MCF 10A (cell line): ENCODE measurements at places on chromosomes 5 and 9. TPM values are rescaled to one million over a fixed set of nuclear protein-coding genes. Genes with fewer than 3 reads are reported as not detected.
A peak's percentile ranks its signal among the peaks of the same experiment; 100 is the strongest.

Gene PCDHGB3
- 0.33 and 0.56 TPM in 2 replicates for total RNA-seq

Gene TRPM6
- total RNA-seq: 0.22 TPM in 1 of 2 replicates, not detected in the other

Gene SQSTM1
- 612 and 1,251 TPM in 2 replicates for total RNA-seq

Gene OBP2A
- not detected in 2 replicates for total RNA-seq

Gene FOXD4L4
- 0.93 and 1.2 TPM in 2 replicates for total RNA-seq

Gene CD274
- total RNA-seq: 1.9 and 2.6 TPM in 2 replicates

DNA sequence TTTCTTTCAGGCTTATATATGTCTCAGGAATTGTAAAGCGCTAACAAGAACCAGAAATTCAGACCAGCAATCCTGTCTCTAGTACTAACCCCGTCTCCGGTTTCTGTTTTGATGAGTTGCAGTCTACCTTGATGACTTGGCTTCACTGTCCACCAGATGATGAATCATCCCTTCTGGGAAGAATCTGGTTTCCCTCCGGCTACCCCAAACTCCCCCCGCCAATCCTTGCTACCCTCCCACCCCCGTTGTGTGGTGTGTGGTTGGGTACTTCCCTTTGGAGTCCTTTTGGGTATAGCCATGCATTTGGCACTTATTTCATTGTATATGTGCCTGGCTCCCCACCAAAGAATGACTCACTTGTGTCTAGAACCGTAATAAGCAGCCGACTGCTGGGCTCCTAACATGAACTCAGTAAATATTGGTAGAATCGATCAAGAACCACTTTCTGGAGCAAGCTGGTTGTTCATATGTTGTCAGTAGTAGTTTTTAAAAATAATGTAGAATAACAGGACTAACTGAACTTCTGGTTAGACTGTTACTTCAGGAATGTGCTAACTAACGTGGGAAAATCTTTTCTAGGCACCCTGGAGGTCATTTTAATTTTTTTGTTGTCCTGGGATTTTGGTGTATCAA, 8.3 kb upstream of the TGFBI start:
- H3K4me3 ChIP-seq: peak overlapping the region; percentile 49
- no peaks in the 10 kb centered on the region for H3K27me3 ChIP-seq
- DNase-seq: peak; percentile 100
- peaks cover 61% of the 10 kb centered on the region for H3K4me1 ChIP-seq
- peaks cover 6% of the 10 kb centered on the region for H3K36me3 ChIP-seq
- H3K27ac ChIP-seq: peak overlapping the region; percentile 63

GRCh38 chr9:38761339-38761738, 41.4 kb upstream of the FAM240B start:
- no peak for DNase-seq
- no peaks in the 10 kb centered on the region for H3K27me3 ChIP-seq
- H3K4me3 ChIP-seq: no peak overlapping the region
- peaks cover 4% of the 10 kb centered on the region for H3K36me3 ChIP-seq
- no peak overlapping the region for H3K27ac ChIP-seq

GRCh38 chr9:77486968-77487367, 161.2 kb downstream of the GNA14 start:
- H3K36me3 ChIP-seq: no peaks in the 10 kb centered on the region
- no peaks in the 10 kb centered on the region for H3K4me1 ChIP-seq
- peaks cover 5% of the 10 kb centered on the region for H3K27me3 ChIP-seq
- H3K27ac ChIP-seq: no peak overlapping the region
- peak; percentile 14 for DNase-seq
- no peak overlapping the region for H3K4me3 ChIP-seq

GRCh38 chr5:34657274-34657921, 1.3 kb downstream of the RAI14 start:
- DNase-seq: peak; percentile 56
- peaks cover 15% of the 10 kb centered on the region for H3K4me1 ChIP-seq
- H3K27ac ChIP-seq: peak overlapping the region; percentile 57
- H3K27me3 ChIP-seq: no peaks in the 10 kb centered on the region
- H3K36me3 ChIP-seq: no peaks in the 10 kb centered on the region
- peak overlapping the region; percentile 73 for H3K4me3 ChIP-seq

GRCh38 chr9:123407217-123407851, 51.3 kb downstream of the CRB2 start:
- peaks cover 12% of the 10 kb centered on the region for H3K36me3 ChIP-seq

GRCh38 chr5:179258922-179259730, 86.1 kb downstream of the ADAMTS2 start:
- DNase-seq: peak; percentile 45
- peaks cover 7% of the 10 kb centered on the region for H3K4me1 ChIP-seq
- no peaks in the 10 kb centered on the region for H3K36me3 ChIP-seq
- no peaks in the 10 kb centered on the region for H3K27me3 ChIP-seq
- H3K4me3 ChIP-seq: no peak overlapping the region
- H3K27ac ChIP-seq: peak overlapping the region; percentile 50

DNA sequence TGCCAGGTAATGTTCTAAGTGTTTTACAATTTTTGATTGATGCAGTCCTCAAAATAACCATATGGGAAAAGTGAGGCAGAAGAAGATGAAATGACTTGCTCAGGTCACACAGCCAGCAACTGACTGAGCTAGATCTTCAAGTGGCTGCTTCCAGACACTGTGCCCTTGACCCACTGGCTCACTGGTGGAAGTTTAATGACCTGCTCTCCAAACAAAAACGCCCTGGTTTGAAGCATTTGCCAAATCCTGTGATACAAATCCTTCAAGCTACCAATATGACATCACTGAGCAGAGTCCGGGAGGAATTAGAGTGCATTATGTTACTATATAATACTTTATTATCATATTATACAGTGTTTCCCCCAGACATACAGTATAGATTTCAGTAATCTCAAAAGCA, 459.4 kb downstream of the GADD45G start:
- H3K4me1 ChIP-seq: no peaks in the 10 kb centered on the region
- H3K27me3 ChIP-seq: no peaks in the 10 kb centered on the region
- no peak for DNase-seq
- H3K36me3 ChIP-seq: no peaks in the 10 kb centered on the region
- H3K4me3 ChIP-seq: no peak overlapping the region

- no peak for DNase-seq
- H3K27me3 ChIP-seq: peaks cover 24% of the 10 kb centered on the region
- H3K4me1 ChIP-seq: no peaks in the 10 kb centered on the region
- H3K27ac ChIP-seq: no peak overlapping the region
These were observed 55.3 kb downstream of the LIX1 start for GRCh38 chr5:97087138-97087537.
